Body of pancreas (tissue), 4 donors: ENCODE measurements at places on chromosomes 4 and X.

GRCh38 chr4:77629885-77630284 is 24.3 kb downstream of the CXCL13 start:
- H3K36me3 ChIP-seq: no peaks in the 10 kb centered on the region
- no peak overlapping the region for H3K4me3 ChIP-seq
- H3K27me3 ChIP-seq: no peaks in the 10 kb centered on the region
- no peaks in the 10 kb centered on the region for H3K4me1 ChIP-seq
- no peak overlapping the region for H3K27ac ChIP-seq

- no peaks in the 10 kb centered on the region for H3K36me3 ChIP-seq
- DNase-seq: peak; percentile 34
- no peak overlapping the region for H3K4me3 ChIP-seq
- H3K4me1 ChIP-seq: peaks cover 29% of the 10 kb centered on the region
- peak overlapping the region; percentile 69 for H3K27ac ChIP-seq
Measured at GRCh38 chr4:184825141-184825895, 450 bp downstream of the ACSL1 start.

DNA sequence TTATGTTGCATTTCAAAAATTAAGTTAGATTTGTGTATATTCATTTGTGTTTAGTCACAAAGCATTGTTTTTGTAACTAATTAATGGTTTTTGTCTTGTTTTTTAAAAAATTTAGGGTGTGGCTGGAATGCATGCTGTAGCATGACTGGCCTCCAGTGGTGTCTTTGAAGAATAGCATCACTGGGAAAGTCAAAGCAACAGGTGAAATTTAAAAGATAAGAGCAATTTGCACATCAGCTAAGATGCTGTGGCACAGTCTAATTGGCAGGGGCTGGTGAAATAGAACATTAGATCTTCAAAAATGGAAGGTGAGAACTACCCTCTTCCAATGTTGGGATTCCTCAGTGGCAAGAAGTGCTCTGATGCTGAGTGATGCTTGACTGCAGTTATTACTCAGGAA is 45.3 kb downstream of the ANK2 start:
- no peaks in the 10 kb centered on the region for H3K4me1 ChIP-seq
- H3K36me3 ChIP-seq: no peaks in the 10 kb centered on the region
- no peak for DNase-seq
- no peak overlapping the region for H3K27ac ChIP-seq

DNA sequence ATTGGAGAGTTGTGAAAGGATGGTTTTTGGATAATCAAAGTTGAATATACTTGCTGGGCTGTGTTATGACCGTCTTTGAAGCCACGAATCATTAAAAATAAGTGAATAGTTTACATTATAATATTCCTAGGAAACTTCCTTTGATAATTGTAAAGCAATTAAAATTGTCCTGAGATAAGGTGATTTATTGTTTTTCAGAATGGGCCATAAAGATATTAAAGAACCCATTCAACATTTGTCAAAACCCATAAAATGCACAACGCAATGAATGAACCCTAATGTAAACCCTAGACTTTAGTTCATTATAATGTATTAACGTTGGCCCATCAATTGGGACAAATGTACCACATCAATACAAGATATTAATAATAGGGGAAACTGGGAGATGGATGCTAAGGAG is 11.4 kb downstream of the FHL1 start:
- H3K4me3 ChIP-seq: no peak overlapping the region
- H3K4me1 ChIP-seq: no peaks in the 10 kb centered on the region
- no peak for DNase-seq
